AG09319 (cell line): ENCODE measurements at places on chromosomes 7 and 10.
A peak's percentile ranks its signal among the peaks of the same experiment; 100 is the strongest.

DNA sequence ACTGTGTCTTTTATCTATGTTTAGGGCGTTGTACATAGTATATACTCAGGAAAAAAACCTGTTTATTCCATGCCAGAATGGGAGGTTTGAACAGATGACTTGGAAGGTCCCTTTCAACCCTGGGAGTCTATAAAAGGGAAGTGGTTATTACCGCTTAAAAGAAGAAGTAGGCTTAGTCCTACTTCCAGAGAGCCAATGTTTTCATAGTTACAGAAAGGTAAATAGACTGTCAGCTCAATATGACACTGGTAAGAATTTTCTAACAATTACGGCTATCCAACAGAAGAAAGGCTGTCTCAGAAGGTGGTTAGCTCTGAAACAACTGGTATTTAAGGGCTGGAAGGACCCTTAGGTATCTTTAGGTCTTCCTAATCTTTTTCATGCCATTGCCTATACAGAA lies 1.1 kb upstream of the TFAM start:
- no peak for DNase-seq

DNA sequence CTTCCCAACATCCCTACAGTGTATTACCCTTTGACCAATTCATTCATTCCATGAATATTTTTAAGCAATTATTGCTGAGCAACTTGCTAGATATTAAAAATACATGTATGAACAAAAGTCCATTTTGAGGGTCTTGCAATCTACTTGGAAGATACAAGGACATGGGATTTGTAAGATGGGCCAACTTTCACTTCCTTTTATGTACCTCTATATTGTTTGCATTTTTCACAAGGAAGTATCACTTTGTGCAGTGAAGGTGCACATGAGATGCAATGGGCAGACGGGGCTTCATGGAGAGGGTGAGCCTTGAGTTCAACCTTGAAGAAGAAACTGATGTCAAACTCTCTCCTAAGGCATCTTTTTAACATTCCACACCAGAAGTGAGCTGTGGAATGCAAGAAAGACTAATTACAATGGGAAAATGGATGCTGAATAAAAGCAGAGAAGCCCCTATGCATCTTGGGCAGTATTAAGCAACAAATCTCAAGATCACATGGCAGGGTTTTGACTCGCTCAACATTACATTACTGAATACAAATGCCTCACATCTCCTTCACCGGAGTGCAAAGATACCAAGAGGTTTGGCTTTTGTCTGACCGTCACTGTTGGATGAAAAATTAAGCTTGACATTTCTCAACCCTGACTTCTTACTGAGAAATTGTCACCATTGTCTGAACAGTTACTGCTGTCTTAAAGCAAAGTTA lies 341.5 kb downstream of the ELMO1 start:
- DNase-seq = no peak

DNA sequence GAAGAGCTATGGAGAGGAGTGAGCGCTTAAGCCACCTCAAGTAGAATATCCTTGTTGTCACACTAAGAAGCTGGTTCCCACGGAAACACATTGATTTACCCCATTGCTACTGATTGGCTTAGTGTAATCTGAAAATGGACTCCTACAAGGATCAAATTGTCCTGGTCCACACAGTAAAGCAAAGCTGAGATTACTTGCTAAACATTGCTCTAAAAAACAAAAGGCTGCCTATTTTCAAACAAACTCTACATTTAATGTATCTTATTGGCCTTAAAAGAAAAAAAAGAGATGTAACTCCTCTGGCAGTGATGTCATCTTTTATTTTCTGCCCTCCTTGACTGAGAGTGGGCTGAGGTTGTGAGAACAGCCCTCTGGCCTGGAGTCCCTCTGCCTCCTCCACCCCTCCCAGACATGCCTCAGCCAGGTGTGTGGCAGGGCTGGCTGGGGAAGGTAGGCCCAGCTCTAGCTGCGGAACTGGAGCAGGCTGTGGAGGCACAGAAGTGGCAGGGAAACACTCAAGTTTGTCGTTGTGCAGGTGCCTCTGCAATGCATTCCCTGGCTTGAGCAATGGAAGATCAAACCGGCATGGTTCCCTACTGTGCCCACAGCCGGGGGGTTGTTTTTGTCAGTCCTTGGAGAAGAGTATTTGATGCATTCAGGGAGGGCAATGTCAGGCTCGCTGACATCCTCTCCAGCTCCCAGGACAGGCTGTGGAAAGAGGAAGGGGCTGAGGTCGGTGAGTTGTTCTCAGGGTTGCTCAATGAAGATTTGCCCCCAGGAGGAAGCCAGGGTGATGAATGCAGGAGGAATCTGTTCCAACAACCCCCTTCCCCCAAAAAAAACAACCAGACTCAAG lies 9.1 kb downstream of the KLF6 start:
- DNase-seq = no peak

DNA sequence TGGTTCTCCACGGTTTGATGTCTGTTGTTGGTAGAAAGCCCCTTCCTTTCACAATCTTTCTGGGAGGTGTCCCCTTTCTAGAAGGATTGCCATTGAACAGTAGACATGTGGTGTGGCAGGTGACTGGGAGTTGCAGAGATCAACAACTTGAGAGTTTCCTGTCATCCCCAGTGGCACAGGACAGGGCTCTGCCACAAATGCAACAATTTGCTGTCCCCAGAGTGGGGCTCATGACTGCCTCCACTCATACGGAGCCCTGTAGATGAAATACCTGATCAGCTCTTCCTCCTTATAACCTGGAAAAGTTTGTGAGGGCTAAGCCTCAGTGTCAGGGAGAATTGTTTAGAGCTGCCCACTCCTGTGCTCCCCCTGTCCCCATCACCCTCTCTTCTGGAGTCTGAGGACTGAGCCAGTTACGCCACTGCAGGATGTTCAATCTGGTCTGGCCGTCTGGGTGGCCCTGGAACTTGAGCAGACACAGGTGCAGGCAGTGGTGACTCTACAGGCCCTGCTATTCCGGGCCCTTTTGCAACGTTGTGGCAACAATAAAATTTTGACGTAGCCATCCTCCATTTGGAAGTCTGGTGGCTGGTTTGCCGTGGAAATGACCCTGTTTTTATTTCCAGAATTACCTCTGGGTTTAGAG lies 6.5 kb downstream of the DBNL start:
- DNase-seq = no peak

DNA sequence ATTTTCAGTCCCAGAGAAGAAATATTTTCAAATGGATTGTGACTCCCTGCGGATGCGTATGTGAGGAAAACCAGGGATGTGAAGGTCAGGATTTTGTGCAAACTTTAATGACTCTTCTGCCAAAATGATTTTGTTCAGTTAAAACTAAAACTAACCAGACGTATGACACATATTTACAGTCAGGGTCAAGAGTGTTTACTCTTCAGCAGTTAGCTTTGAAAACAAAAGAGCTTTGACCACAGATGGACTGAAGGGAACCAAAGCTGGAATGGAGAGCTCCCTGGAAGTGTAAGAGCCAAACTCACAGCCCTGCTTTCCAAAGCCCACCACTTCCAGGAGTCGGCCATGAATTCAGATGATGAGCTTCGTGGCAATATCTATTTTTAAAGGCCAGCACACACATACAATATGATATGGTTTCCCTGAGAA lies 15.5 kb downstream of the SVIL start:
- DNase-seq = peak; percentile 48

GRCh38 chr7:128259131-128260061 lies 18.3 kb downstream of the LEP start:
- DNase-seq = no peak

DNA sequence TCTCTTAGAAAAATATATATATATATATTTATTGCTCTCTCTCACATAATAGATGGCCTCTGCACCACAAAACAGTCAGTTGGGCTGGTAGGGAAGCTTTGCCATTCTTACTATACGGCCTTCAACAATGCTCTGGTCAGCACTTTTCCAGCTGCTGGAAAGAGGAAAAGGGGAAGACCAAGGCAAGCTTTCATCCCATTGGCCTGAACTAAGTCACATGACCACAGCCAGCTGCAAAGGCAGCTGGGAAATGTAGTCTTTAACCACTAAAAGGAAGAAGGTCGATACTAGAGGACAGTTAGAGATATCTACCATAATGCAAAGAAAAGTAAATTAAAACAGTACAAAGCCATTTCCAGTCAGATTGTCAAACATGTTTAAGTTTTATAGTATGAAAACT lies 58.4 kb upstream of the MACROH2A2 start:
- no peak for DNase-seq
